Activated T-cell treated with anti-CD3 and anti-CD28 coated beads, Interleukin-2, amount 50 U/mL, for 1 hour (primary cell): ENCODE measurements at places on chromosomes 1 and 21.

DNA sequence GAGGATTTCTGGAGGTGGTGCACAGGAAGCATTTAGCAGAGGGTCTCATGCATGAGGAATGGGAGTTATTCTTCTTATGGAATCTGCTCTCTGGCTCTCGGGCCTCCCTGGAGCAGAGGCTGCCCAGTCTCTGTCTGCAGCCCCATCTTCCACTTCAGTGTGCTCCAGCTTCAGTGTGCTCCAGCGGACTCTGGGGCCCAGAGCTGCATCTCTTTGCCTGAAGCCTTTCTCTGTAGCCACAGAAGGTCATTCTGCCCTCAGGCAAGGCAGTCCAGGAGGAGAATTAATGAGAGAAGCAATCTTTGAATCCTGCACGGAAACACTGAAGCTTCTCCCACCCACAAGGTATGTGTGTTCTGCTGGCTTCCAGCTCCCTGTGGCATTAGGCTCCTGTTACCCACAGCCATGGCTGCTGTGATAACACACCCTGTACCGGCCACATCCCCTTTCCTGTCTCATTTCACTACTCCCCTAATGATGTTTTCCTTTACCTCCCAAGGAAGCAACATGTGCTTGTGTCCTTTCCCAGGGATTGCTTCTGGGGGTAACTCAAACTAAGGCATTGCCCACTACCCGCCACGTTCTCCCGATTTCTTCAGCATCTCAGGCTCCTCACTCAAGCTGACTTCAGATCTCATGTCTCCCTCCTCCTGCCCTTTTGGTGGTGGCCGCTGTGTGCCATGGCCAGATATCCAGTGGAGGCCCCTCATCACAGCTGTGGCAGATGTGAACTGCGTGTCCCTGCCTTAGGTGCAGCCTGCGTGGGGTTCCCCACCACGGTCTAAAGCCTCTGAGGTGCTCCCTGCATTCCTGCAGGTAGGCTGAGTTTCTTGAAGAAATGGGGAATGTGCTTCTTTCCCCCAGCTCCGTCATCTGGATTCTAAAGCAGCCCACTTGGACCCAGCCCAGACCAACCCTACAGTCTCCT is 181.2 kb upstream of the GALNT2 start:
- no peak for DNase-seq

DNA sequence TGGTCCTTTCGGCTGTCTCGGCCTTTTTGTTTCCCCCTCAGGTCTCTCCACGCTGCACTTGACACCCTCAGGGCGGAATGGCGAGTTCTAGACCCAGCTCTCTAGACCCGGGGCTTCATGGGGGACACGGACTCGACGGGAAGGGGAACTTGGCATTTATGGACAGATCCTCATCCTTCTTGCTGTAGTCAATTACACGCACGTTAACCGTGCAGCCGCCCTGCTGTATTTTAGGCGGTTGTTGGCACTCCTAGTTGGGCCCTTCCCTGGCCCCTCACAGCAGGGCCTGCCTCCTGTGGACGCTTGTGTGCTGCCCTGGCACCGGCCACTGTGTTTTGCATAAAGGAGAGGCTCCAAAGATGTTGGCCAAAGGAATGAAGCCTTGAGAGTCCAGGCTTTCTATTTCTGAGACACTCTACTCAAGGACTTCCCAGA is 558 bp upstream of the BTG3 start:
- no peak for DNase-seq

- no peak for DNase-seq
These were observed 32.7 kb downstream of the TMEM51 start for GRCh38 chr1:15186073-15186845.

DNA sequence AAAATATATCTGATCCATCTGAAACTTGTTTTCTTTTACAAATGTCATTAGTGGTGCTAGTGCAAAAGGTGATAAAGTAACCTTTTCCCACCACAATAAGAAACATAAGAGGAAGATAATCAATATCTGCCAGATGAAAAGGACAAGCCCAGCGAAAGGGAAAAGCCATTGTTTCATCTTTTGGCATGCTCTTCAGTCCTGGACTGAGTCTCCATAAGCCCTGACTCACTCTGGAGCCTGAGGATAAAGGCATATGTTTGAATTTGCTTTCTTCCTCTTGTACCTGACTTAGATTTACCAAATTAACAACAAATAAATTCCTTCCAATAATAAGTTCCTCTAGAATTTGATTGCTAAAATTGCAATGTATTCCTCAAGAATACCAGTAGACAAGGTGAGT is 13.6 kb downstream of the DNAJC11 start:
- no peak for DNase-seq

GRCh38 chr1:153608742-153609584 is 4.0 kb downstream of the S100A16 start:
- DNase-seq = no peak

- peak; percentile 27 for DNase-seq
These were observed 41.0 kb downstream of the RXRG start for GRCh38 chr1:165403835-165404482.

DNA sequence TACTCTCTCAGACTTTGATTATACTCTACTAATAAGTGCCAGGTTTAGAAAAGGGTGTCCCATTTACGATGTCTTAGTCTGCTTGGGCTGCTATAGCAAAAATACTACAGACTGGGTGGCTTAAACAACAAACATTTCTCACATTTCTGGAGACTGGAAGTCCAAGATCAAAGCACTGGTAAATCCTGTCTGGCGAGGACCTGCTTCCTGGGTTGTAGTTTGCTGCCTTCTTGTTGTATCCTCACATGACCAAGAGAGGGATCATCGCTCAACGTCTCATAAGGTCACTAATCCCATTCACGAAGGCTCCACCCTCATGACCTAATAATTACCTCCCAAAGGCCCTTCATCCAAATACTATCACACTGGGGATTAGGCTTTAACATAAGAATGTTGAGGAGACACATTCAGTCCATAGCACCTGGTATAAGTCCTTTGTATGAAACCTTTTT is 12.0 kb downstream of the PRDX6 start:
- DNase-seq = no peak

- DNase-seq = no peak
These were observed 28.7 kb downstream of the FCRL3 start for GRCh38 chr1:157671895-157672294.

- DNase-seq = peak; percentile 22
These were observed 10.2 kb downstream of the C1orf216 start for GRCh38 chr1:35708441-35708921.

- no peak for DNase-seq
These were observed 255.9 kb downstream of the NFIA start for GRCh38 chr1:61337981-61338848.

DNA sequence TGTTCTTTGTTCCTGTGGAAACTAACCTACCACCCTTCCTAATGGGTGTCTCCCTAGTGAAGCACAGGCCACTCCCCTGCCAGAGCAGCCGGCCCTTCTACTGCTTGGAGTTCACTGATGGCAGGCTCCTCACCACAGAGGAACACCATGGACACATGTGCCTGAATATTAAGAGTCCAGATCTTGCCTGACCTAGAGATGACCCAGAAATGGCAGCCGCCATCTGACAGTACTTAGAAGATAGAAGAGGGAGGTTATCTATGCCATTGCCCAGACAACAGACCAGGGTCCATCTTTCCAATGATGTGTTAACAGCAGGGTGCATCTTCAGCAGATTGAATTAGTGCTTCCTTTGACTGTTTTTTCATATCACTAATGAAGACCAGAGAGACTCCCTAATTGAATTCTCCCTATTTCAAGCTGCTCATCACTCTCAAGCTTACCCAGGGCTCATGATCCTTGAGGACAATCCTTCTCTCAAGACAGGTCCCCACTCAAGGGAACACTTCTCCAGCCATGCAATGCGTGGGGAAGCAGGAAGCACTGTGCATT is 59.8 kb downstream of the PLEKHA6 start:
- no peak for DNase-seq
